ENCODE measurements at places on chromosomes 2 and 18.

DNA sequence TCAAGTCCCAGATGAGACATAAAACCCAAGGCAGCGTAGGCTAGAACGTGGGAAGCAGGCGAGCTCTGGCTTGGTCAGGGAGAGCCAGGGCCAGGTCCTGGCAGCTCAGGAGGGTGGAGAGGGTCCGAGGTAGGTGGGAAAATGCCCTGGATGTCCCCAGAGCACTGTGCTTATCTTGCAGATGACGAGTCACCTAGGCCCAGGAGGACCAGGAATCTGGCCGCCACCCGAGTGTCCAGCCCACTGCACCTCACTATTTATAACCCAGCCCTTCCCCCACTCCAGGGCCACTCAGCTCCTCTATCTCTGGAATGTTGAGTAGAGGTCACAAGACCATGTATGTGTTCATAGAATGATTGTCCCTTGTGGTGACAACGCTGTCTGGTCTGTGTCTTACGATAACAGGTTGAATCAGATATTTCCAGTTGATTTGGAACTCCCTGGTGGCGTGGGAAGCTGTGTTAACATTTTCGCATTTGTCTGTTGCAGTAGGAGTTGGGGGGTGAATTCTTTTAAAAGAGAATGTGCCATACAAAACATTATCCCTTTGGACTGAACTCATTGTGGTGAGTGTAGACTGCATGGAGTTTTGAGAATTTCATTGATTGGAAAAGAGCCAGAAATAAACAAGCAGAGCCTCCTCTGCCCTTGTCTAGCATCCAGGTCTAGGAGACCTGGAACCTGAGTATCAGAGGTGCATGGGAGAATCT lies 47.5 kb downstream of the EMILIN2 start:
- DNase-seq = no peak

GRCh38 chr2:238865744-238866355 lies 18.0 kb downstream of the TWIST2 start:
- no peak for DNase-seq

- DNase-seq = no peak
Measured at GRCh38 chr2:207229161-207229560, 63.4 kb upstream of the KLF7 start.

DNA sequence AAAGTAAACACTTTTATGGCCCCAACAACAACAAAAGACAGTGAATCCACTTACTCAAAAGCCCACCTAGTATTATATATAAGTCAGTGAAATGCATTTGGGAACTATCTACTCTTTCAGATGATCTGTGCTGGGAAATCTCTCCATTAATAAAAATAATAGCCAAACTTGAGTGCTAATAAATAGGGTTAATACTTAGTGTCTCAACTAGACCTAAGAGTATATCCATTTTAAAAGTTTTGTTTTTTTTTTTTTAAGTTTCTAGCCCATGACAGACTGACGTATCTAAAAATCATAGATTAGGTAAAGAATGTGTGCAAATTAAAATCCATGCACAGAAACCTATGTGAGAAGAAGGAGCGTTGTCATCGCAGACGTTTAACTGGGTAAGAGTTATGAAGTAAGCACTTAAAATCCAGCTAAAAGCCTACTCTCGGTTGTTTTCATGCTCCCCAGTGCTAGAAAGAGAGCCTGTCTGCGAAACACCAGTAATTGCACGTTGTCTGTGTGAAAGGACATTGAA lies 83.4 kb upstream of the PELI1 start:
- DNase-seq = no peak

DNA sequence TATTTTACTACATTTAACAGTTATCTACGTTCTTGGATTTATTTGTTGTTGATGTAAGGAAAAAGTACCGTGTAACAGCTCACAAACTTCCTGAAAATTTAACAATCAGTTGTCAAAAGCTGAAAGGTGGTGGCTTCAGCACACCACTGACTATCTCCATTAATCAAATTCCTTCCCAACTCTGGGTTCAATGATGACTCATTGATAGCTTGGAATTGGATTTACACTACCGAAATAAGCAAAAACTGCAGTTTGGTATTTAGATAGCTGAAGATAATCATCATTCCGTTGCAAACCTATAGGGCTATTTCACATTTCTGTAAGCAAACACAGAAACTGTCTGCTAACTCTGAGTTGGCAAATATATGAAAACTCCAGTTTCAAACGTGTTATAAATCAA lies 322.3 kb upstream of the TFPI start:
- DNase-seq = no peak

DNA sequence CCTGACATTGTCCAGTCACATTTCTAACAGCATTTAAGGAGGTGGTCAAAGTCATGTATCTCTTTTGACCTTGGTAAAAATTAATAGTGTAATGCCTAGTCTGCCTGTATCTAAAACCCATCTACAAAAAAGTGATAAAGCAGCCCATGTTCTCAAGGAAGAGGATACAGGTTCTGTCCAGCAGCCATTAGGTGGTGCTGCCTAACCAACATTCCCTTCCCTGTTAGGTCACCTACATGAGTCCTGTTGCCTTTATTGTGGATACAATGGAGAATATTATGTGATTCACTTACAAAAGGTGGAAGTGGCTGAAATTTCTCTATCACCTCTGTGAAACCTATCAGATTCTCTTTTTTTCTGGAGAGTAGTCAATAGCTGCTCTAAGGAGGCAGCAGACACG lies 52.5 kb downstream of the AQP4 start:
- no peak for DNase-seq

- no peak for DNase-seq
Measured at GRCh38 chr18:33744032-33744697, 166.1 kb downstream of the ASXL3 start.

DNA sequence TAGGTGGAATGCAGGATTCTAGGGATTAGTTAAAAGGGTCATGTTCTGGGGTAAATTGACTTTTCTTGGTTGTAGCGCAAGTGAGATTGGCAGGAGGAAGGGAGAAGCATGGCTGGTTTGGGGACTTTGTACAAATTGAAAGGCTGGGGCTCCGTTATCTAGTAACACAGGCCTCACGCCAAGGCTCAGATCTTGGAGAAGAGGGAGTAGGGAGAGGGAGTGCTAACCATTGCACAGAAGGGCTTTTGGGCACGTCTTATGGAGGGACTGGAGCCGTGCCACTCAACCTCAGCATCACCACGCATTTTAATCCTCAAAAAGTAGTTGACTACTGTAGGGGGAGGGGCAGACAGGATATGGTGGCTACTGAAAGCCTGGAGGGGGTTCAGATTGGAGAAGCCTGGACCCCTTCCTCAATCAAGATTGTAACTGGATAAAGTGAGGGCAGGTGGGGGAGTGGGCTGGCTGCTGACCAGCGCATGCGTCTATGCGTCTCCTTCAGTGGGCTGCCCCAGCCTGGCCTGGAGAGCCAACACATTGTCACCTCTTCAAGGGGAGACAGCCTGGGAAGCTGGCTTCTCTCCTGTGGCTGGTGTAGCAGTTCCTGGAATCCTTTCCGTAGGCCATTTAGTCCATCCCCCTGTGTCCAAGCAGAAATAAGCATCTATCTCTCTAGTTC lies 14.3 kb downstream of the IGFBP5 start:
- DNase-seq = no peak

- DNase-seq = no peak
Measured at GRCh38 chr2:39693245-39693644, 27.5 kb downstream of the TMEM178A start.

All from hematopoietic multipotent progenitor cell treated with erythropoietin and hydrocortisone succinate and interleukin-3 and kit ligand, for 17 days (in vitro differentiated cells).